Neural progenitor cell (in vitro differentiated cells): ENCODE measurements at places on chromosomes 16 and 17.
A peak's percentile ranks its signal among the peaks of the same experiment; 100 is the strongest.

DNA sequence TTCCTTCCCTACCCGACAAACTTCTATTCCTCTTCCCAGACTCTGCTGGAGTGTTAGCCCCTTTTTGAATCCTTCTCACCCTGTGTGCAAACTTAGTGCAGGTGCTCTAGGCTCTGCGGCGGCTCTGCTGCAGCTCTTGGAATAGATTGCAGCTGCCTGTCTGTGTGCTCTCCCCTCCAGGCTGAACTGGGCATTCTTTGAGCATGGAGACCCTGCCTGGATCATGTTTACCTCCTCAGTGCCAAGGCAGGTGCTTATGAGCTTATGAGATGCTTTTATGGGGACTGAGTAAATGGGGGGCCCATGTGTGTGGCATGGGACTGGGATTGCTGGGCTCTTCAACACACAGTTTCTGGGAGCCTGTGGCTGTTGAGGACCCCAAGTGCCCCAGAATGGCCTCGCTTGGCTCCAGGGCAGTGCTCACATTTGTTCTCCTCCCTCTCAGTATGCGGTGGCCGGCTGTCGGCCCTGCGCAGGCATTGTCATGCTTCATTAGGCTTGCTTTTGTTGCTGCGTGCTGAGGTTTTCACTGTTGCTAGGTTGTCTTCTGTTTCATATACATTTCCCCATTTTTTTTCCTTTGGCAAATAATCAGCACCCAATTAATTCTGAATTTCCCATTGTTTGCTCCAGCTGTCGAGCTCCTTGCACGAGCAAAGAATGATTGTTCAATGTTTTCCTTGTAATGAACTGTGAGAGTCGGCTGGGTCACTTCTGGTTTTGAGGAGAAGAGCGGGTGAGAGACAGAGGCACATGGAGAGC, 185.5 kb upstream of the NLRP1 start:
- DNase-seq: peak; percentile 82

- DNase-seq: no peak
These were observed 10.0 kb downstream of the BAIAP2 start for GRCh38 chr17:81044764-81045589.

DNA sequence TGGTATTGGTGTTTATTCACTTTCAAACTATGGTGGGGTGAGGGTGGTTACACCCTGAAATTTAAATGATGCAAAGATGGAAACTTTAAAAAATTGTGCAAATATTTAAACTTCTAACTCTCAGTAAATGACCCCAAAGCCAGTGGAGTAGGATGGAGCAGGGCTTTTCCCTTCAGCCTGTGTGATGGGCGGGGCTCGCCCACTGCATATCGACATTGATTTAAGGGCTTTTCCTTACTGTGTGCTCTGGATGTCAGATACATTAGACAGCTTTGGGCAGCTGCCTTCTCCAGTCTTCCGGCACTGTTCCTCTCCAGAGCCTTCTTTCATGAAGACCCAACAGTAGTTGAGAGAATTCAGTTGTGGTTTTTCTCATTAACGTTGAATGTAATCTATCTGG, 99.9 kb downstream of the SPECC1 start:
- DNase-seq: no peak

DNA sequence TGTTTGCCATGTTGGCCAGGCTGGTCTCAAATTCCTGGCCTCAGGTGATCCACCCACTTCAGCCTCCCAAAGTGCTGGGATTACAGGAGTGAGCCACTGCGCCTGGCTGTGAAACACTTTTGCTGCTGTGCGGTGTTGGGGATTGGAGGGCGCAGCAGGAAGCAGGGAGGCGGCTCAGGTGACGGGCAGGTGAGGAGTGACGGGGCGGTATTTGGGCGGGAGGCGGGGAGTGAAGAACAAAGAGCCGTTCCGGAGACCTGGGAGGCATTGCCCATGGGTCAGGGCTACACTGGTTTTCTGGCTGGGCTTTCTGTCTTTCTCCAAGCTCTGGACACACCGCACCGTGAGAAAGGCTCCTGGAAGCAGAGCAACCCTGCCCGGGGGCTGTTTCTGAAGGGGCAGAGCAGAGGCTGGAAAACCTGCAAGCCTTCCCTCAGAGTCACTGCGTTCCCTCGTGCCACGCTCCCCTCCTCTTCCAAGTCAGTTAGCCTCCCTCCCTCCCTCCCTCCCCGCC, 22.1 kb downstream of the CRISPLD2 start:
- DNase-seq: peak; percentile 41
